Trophoblast cell (in vitro differentiated cells and primary cell): ENCODE measurements at places on chromosomes 7 and 10.

- H3K4me3 ChIP-seq: peak overlapping the region; percentile 82
- H3K27ac ChIP-seq: no peak overlapping the region
- H3K36me3 ChIP-seq: no peaks in the 10 kb centered on the region
- no peak for DNase-seq
- no peaks in the 10 kb centered on the region for H3K27me3 ChIP-seq
- H3K4me1 ChIP-seq: peaks cover 9% of the 10 kb centered on the region
Measured at GRCh38 chr7:36153571-36154097, 580 bp downstream of the EEPD1 start.

GRCh38 chr7:92884218-92884617, 47.8 kb upstream of the CDK6 start:
- H3K4me1 ChIP-seq: no peaks in the 10 kb centered on the region
- H3K36me3 ChIP-seq: no peaks in the 10 kb centered on the region
- no peak overlapping the region for H3K27ac ChIP-seq

DNA sequence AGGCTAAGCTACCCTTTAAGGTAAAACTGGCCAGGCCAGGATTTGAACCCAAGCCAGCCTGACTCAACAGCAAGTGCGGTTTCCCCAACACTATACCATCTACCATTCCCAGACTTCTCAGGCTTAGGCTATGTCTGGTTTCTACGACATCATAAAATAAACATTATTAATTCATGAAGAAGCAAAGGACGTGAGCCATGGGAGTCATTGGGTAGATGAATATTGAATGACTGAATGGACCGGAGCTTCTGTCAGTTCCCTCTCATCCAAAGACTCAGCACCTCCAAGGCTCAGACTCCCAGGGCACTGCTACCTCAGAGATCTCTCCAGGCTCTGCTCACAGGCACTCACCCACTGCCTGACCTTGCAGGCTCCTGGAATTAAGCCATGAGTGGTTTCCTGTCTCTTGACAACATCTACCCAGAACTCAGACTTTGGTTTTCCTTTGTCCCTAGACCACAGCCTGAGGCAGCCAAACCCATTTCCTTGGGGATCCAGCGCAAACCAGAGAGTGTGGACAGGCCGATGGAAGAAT, 64.6 kb upstream of the STEAP1B start:
- H3K4me1 ChIP-seq: peaks cover 25% of the 10 kb centered on the region
- no peaks in the 10 kb centered on the region for H3K27me3 ChIP-seq
- no peak overlapping the region for H3K4me3 ChIP-seq
- H3K36me3 ChIP-seq: no peaks in the 10 kb centered on the region
- no peak for DNase-seq

- no peaks in the 10 kb centered on the region for H3K27me3 ChIP-seq
- H3K27ac ChIP-seq: no peak overlapping the region
- DNase-seq: no peak
- no peak overlapping the region for H3K4me3 ChIP-seq
Measured at GRCh38 chr10:46218921-46219320, 67.9 kb upstream of the ANTXRL start.

DNA sequence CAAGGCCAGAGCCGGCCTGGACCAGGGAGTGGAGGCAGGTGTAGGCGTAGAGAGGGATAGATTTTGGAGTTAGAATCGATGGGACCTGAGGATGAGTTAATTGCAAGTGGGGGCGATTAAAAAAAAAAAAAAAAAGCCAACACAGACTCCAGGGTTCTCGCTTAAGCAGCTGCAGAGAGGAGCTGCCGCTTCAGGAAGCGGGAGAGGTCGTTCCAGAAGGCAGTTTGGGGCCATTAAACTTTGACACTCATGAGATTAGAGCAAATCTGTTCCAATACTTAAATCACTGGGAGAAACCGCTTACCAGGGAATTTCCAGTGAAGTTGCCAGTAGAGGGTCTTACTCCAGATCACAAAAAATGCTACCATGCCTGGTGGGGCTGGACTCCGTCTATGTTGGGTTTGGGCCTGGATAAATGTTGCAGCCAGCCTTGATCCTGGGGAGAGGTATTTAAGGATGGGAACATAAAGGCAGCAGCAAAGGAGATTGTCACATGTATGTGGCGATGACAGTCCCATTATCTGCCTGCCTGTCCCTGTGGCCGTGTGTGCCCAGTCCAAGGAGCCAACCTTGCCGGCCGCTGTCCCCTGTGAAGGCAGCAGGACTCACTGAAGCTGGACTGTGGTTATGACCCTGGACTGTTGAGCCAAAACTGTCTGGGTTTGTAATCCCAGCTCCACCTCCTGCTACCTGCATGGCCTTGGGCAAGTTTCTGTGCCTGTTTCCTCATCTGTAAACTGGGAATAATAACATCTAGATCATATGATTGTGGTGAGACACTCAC, 23.9 kb upstream of the GRID1 start:
- H3K27me3 ChIP-seq: no peaks in the 10 kb centered on the region
- no peak overlapping the region for H3K27ac ChIP-seq
- H3K4me1 ChIP-seq: no peaks in the 10 kb centered on the region
- H3K4me3 ChIP-seq: no peak overlapping the region
- DNase-seq: peak; percentile 31

DNA sequence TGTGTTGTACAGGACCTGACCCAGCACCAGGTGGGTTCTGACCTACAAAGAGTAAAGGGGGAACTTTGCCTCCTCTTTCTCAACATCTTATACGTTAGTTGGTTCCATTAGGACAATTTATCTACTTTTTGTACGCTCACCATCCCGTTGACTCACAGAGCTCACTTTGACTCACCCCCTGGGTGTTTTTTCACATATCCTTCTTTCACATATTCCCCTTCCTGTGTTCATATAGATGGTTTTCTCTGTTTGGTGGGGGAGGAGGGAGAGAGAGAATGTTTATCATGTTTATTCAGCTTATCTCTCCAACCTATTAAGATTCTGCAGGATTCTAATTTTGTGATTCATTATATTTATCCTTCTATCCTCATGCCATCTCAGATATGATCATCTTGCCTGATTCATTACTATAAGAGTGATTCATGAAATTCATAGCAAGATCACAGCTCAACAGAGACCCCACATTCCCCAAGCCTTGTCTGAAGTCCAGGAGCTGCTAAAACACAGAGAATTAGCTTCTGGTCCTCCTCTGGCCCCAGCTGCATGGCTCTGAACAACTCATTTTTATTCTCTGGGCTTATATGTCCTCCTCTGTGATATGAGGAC, 37.2 kb downstream of the PRSS2 start:
- H3K27ac ChIP-seq: no peak overlapping the region
- no peaks in the 10 kb centered on the region for H3K36me3 ChIP-seq
- H3K4me1 ChIP-seq: peaks cover 16% of the 10 kb centered on the region
- H3K4me3 ChIP-seq: no peak overlapping the region

DNA sequence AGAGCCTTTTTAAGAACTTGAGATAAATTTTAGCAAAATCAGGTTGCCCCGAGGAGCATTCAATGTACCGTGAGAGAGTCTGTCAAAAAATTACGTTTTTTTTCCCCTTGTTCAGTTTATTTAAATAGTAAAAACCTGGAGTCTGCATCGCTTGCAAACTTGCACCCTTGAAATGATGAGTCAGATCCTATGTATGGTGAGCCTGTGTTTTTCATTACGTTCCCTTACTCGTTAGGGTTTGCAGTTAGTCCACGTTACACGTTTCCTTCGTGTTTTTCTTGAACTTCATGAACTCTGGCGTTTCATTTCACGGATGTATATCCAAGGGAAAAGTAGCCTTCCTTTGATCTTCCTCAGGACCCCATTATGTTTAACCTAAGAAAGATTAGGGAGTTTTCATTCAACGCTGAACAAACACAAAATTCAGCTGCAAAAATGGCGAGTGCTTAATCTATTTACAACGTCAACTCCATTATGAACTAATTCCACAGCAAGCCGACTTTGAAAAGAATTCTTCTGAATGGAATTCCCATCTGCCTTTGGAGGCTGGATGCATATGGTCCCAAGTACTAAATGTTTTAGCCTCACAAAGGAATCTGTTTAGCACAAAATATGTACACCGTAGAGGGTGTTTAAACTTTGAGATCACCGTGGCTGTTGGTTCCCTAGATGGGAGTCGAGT, 182.4 kb downstream of the MYOF start:
- H3K27me3 ChIP-seq: no peaks in the 10 kb centered on the region
- no peak overlapping the region for H3K4me3 ChIP-seq
- peak; percentile 29 for DNase-seq
- peaks cover 3% of the 10 kb centered on the region for H3K4me1 ChIP-seq
- H3K36me3 ChIP-seq: no peaks in the 10 kb centered on the region

GRCh38 chr10:100130831-100131230, 49.2 kb upstream of the CPN1 start:
- no peak for DNase-seq
- no peaks in the 10 kb centered on the region for H3K27me3 ChIP-seq
- H3K36me3 ChIP-seq: no peaks in the 10 kb centered on the region
- H3K4me1 ChIP-seq: no peaks in the 10 kb centered on the region
- H3K27ac ChIP-seq: no peak overlapping the region
- H3K4me3 ChIP-seq: no peak overlapping the region

DNA sequence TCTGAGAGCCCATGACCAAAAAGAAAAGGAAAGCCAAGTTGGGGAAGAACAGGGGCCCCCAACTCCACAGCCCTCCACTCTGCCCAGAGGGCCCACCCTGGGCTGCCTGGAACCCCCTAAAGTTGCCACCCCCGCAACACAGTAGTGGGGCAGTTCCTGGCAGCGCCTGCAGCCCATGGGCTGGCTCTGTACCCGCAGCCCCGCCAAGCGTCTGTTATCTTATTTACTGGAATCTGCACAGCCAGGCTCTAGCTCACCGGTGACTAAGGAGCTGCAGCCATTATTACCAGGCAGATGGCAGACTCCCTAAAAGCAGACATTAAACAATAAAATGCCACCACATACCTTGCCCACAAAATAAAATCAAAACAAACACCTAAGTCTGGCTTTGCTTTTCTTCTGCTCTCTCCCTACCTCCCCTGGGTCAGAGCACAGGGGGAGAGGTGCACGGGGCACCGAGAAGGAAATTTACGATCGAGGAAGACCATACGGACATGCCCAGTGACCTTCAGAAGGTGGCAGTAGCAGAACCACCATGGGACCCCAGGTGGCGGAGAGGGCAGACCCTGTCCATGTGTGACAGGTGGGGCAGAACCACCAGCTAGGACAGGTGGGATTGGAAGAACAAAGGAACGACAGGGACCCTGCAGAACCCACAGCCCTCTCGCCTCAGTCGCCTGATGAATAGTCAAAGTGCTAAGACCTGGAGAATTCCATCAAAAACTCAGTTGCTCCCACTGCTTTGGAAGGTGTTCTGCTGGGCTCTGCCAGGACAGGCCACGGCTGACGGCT, 66.3 kb downstream of the PRKAG2 start:
- no peaks in the 10 kb centered on the region for H3K36me3 ChIP-seq
- H3K4me1 ChIP-seq: no peaks in the 10 kb centered on the region

- no peaks in the 10 kb centered on the region for H3K27me3 ChIP-seq
- H3K36me3 ChIP-seq: no peaks in the 10 kb centered on the region
- H3K4me3 ChIP-seq: no peak overlapping the region
- H3K27ac ChIP-seq: no peak overlapping the region
- DNase-seq: no peak
Measured at GRCh38 chr7:22611758-22612079, 111.7 kb upstream of the STEAP1B start.

DNA sequence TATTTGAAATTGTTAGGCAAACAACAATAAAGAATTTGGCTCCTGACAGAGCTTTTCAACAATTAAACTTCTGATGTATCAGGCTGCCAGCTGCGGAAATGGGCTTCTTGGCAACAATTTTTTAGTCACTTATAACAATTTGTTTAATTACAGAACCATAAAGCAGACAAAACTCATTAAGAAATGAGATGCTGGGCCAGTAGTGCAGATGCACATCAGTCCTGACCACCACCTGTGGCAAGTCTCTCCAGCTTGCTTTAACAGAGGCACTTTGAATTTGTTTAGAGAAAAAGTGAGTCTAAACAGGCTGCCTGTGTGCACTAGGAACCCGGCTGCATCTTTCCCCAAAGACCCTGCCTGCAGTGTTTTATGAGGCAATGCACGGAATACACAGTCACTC, 1124.4 kb downstream of the NXPH1 start:
- H3K27ac ChIP-seq: no peak overlapping the region
- no peaks in the 10 kb centered on the region for H3K4me1 ChIP-seq
- no peak for DNase-seq
- no peaks in the 10 kb centered on the region for H3K36me3 ChIP-seq
- no peak overlapping the region for H3K4me3 ChIP-seq

GRCh38 chr10:96642973-96643372, 56.2 kb upstream of the TM9SF3 start:
- H3K36me3 ChIP-seq: no peaks in the 10 kb centered on the region
- H3K27ac ChIP-seq: no peak overlapping the region
- H3K4me3 ChIP-seq: no peak overlapping the region
- peak; percentile 87 for DNase-seq

DNA sequence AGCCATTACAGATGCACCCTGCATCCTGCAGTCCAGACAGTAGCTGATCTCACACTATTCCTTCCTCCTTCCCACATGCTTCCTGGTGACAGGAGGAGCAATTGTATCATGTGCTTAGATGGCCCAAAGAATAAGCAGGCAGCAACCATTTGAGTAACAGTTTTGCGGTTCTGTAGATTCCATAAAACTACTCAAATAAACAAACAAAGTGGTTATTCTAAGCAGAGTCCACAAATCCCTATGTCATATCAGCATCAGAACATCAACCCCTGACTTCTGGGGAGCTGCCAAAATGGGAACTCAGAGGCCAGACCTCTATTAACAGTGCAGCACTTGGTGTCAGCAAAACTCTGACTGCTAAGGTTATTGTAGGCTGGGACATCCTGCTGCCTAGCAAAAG, 226.0 kb downstream of the SORCS1 start:
- no peaks in the 10 kb centered on the region for H3K36me3 ChIP-seq
- H3K4me3 ChIP-seq: no peak overlapping the region
- H3K27ac ChIP-seq: no peak overlapping the region
- no peaks in the 10 kb centered on the region for H3K27me3 ChIP-seq
- no peaks in the 10 kb centered on the region for H3K4me1 ChIP-seq

GRCh38 chr7:151168003-151168786, 701 bp upstream of the GBX1 start:
- H3K4me3 ChIP-seq: peak overlapping the region; percentile 63
- peak; percentile 31 for DNase-seq
- no peak overlapping the region for H3K27ac ChIP-seq
- peaks cover 49% of the 10 kb centered on the region for H3K27me3 ChIP-seq
- no peaks in the 10 kb centered on the region for H3K36me3 ChIP-seq
- H3K4me1 ChIP-seq: peaks cover 5% of the 10 kb centered on the region

DNA sequence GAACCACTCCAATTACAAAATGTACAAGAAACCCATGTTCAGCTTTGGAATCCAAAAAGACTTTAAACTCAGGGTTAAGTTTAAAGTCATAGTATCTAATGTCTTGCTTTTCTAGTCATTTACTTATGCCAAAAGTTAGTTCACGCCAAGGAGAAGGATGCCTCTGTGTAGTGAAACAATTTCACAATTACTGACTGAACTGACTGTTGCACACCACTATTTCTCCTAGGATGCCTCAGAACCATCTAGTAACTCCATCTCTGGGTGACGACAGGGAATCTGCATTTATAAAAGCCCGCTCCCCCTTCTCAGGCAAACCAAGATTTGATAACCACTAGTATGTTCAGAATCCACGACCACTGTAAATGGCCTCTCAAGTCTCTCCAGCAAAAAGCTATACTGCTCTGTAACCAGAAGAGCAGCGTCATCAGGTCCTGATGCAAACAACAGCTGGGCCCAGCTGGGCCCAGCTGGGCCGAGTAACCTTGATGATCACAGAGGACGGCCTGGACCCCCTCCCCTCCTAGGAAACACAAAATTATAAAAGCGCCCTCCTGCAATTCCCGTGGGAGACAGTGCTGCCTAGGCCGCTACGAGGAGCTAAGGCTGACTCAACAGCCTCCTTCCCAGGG, 680 bp upstream of the ADO start:
- no peaks in the 10 kb centered on the region for H3K27me3 ChIP-seq
- no peaks in the 10 kb centered on the region for H3K36me3 ChIP-seq
- H3K27ac ChIP-seq: peak overlapping the region; percentile 68
- H3K4me1 ChIP-seq: peaks cover 10% of the 10 kb centered on the region
- DNase-seq: no peak
